Smooth muscle cell of the pulmonary artery (primary cell): ENCODE measurements at places on chromosomes 7 and 10. TPM values are rescaled to one million over a fixed set of nuclear protein-coding genes. Genes with fewer than 3 reads are reported as not detected.

The PLEKHS1 gene
- not detected in 2 replicates for total RNA-seq

The RPEL1 gene
- total RNA-seq: 0.07 TPM in 1 of 2 replicates, not detected in the other

The ENKUR gene
- total RNA-seq: 0.07 and 0.17 TPM in 2 replicates

The RAB19 gene
- total RNA-seq: not detected in 2 replicates

The CELF2 gene
- total RNA-seq: 18.1 and 39.4 TPM in 2 replicates

The ZPBP gene
- total RNA-seq: not detected in 2 replicates

The C10orf105 gene
- total RNA-seq: under 0.01 TPM in 1 of 2 replicates, not detected in the other

The IL15RA gene
- 3.9 and 5.0 TPM in 2 replicates for total RNA-seq

The WDR91 gene
- 8.7 and 9.0 TPM in 2 replicates for total RNA-seq

The ARHGEF5 gene
- 2.0 and 2.4 TPM in 2 replicates for total RNA-seq

The NKX2-3 gene
- not detected in 2 replicates for total RNA-seq

The SPDYE16 gene
- not detected in 2 replicates for total RNA-seq

The OR13A1 gene
- not detected in 2 replicates for total RNA-seq

The ITGA8 gene
- 43.7 and 210 TPM in 2 replicates for total RNA-seq

The PON1 gene
- not detected in 2 replicates for total RNA-seq

The TUBAL3 gene
- not detected in 2 replicates for total RNA-seq

The CDNF gene
- total RNA-seq: 0.59 and 2.6 TPM in 2 replicates

The CLDN3 gene
- not detected in 2 replicates for total RNA-seq

The LRMDA gene
- 1.0 and 2.5 TPM in 2 replicates for total RNA-seq

The GALNT17 gene
- total RNA-seq: 0.13 TPM in 1 of 2 replicates, not detected in the other

The PVRIG gene
- total RNA-seq: not detected in 2 replicates

The SLC25A40 gene
- total RNA-seq: 6.0 and 6.1 TPM in 2 replicates

The GIMAP5 gene
- total RNA-seq: not detected in 2 replicates

The SNX10 gene
- total RNA-seq: 0.07 TPM in 1 of 2 replicates, not detected in the other

The ZNF479 gene
- total RNA-seq: not detected in 2 replicates

The CCL26 gene
- total RNA-seq: 0.36 and 1.8 TPM in 2 replicates

The ZC3HAV1L gene
- 17.9 and 23.7 TPM in 2 replicates for total RNA-seq

The RELN gene
- 86.7 and 200 TPM in 2 replicates for total RNA-seq

The STEAP1 gene
- 48.2 and 62.2 TPM in 2 replicates for total RNA-seq

The CRHR2 gene
- not detected in 2 replicates for total RNA-seq

The PIP gene
- not detected in 2 replicates for total RNA-seq

The TMEM176A gene
- not detected in 2 replicates for total RNA-seq

The CYP26C1 gene
- 0.07 and 0.10 TPM in 2 replicates for total RNA-seq

The CUZD1 gene
- total RNA-seq: 0.30 and 0.52 TPM in 2 replicates

The TET1 gene
- total RNA-seq: 1.8 and 5.2 TPM in 2 replicates

The FANK1 gene
- 6.6 and 12.4 TPM in 2 replicates for total RNA-seq

The DYNC1I1 gene
- 1.0 and 1.5 TPM in 2 replicates for total RNA-seq

The DHX32 gene
- total RNA-seq: 42.3 and 45.9 TPM in 2 replicates

The CAV1 gene
- 405 and 784 TPM in 2 replicates for total RNA-seq

The MRLN gene
- not detected in 2 replicates for total RNA-seq

The NRP1 gene
- 335 and 528 TPM in 2 replicates for total RNA-seq

The PBLD gene
- 3.7 and 4.4 TPM in 2 replicates for total RNA-seq

The ITGB8 gene
- total RNA-seq: 95.7 and 171 TPM in 2 replicates

The TSPAN15 gene
- 0.33 and 1.7 TPM in 2 replicates for total RNA-seq

The CCDC146 gene
- total RNA-seq: 1.2 and 1.9 TPM in 2 replicates

The CYP26A1 gene
- total RNA-seq: not detected in 2 replicates

The CROT gene
- total RNA-seq: 13.4 and 14.9 TPM in 2 replicates

The MAGI2 gene
- total RNA-seq: 9.8 and 14.9 TPM in 2 replicates

The IGF2BP3 gene
- 20.2 and 77.8 TPM in 2 replicates for total RNA-seq

The FGFBP3 gene
- 0.33 and 0.36 TPM in 2 replicates for total RNA-seq

The ZNF467 gene
- total RNA-seq: 0.85 and 1.6 TPM in 2 replicates

The SPAG6 gene
- total RNA-seq: not detected in 2 replicates

The STK31 gene
- total RNA-seq: not detected in 2 replicates

The NET1 gene
- total RNA-seq: 21.6 and 21.9 TPM in 2 replicates

The MLXIPL gene
- total RNA-seq: 0.03 and 0.39 TPM in 2 replicates
